ENCODE measurements at places on chromosomes 2 and 18. TPM values are rescaled to one million over a fixed set of nuclear protein-coding genes. Genes with fewer than 3 reads are reported as not detected.

- DNase-seq = no peak
These were observed 8.0 kb downstream of the ATAD2B start for GRCh38 chr2:23918837-23919489.

DNA sequence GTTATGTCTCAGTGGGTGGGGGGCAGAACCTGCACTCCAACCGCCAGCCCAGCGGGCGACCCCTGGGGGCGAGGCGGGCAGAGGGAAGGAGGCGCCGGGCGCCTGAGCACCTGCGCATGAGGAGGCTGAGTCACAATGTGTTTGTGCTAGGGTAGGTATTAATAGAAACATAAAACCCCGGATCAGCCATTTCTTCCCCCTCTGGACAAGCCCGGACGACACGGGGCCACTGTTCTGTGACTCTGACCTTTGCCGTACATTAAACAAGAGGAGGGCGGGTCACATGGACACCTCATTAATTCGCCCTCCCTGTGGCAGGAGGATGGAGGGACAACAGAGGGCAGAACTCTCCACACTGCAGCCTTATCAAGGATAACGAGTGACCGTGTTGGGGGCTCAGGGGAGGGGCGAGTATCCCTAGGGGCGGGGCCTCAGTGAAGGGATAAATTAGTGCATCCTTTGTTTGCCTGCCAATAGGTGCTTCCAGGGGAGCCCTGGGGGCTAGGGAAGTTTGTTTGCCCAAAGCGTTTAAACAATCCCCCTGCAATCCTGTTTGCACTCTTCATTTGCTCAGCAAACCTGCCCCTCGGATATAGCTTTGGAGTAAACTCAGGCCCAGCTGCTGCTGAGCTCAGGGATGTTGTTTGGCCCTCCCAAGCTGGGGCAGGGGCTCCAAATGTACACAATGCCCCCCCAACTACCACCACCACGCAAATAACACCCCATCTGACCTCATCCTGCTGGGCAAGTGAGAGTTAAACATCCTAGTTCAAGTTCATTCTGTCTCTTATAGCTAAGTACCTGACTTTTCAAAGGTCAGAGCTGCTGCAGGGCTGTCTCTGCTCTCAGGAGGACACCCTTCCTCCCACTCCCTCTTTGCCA is 171.2 kb upstream of the GLI2 start:
- no peak for DNase-seq

DNA sequence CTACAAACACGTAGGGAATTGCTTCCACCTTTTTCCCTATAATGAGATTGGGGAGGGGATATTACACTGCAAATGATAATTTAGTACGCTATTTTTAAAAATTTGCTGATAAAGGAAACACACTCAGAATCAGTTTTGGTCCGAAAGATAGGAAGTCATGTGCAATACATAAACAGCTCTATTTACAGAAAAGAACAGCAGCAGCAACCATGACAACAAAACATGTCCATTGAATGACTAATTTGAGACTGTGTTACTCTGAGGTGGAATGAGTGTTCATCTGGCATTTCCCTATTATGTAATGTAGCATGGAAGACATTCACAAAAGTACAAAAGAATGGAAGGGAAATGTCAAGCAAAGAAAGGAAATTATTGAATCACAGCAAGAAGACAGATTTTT is 337.2 kb downstream of the NBAS start:
- DNase-seq = no peak

GRCh38 chr2:67476809-67477790 is 80.0 kb downstream of the ETAA1 start:
- no peak for DNase-seq

DNA sequence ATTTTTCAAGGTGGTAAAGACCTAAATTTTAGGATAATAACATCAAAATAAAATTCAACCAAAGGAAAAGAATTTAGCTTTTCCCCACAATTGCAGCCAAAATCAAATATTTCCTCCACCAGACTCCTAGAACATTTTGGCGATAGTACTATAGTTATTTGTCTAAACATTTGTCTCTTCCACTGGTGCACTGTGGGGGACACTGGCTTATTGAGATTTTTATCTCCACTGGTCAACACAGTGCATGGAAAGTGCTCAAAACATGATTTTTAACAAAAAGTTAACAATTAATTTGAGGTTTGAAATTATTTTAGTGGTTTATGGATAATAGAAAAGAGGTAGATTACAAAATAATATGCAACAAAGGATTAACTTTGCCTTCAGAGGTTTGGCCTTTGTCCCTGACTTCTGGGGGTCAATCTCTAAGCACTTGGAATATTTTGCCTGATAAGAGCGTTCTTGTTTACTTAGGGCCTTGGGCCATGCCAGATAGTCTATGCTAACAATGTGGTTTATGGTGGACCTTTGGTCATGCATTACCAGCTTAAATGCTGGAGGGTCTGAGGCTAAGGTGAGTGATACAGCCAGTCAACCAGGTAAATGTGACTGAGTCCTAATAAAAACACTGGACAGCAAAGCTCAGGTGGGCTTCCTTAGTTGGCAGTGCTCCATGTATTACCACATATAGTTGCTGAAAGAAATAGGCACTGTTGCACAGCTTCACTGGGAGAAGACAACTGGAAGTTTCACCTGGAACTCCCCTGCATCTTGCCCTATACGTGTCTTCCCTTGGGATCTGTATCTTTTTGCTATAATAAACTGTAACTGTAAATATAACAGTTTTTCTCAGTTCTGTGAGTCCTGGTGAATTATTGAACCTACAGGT is 67.2 kb upstream of the SATB2 start:
- no peak for DNase-seq

DNA sequence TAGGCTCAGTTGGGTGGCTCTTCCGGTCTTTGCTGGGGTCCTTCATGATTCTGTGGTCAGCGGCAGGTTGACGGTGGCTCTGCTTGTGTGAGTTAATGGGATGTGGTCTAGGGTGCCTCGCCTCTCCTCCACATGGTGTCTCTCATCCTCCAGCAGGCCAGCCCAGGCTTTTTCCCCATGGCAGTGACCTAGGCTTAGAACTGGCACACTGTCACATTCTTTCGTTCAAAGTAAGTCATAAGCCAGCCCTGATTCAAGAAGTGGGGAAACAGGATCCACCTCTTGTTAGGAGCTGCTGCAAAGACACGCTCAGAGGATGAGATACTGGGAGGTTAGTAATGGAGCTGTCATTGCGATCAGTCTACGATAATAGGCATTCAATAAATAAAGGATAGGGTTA is 46.0 kb upstream of the CTIF start:
- no peak for DNase-seq

DNA sequence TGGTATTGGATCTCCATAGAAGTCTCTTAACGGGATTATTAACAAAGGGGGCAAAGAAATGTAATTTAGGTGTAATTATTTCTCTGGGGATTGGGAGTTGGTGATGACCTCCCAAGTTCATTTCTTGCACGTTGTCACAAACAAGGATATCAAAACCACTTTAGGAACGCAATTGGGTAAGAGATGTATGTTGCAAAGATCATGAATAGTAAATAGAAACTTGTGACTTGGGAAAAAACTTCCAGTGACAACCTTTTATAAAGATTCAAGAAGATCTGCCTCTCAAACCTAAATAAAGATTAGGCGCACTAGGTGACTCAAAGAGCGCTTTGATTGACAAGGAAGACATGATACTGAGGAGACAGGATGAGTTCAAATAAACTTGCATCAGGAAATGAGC is 127.8 kb upstream of the TRIB2 start:
- no peak for DNase-seq

DNA sequence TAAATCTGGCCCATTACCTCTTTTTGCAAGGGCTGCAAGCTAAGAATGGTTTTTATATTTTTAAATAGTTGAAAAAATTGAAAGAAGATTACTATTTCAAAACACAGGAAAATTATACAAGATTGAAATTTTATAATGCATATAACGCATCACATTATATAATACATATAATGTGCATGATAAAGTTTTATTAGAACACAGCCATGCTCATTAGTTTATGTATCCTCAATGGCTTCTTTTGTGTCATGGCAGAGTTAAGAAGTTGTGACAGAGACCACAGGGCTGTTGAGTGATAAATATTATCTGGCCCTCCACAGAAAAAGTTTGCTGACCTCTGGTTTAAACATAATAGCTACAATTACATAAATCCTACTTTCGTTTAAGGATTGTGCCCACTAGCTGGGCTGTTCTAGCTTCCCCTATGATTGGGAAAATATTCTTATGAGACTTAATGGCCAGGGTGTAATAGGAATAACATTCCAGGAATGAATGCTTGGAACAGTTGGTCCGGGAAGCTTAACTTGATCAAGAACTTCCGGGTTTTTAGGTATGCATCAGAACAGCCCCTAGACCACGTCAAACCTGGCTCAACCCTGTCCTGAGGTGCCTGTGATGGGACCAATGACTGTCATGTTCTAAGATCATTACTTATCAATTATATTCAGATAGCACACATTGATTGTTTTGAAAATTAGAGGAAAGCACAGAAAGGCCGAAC is 98.7 kb upstream of the LPIN2 start:
- DNase-seq = no peak

- DNase-seq = no peak
These were observed 221.1 kb downstream of the RDH14 start for GRCh38 chr2:18339326-18339725.

DNA sequence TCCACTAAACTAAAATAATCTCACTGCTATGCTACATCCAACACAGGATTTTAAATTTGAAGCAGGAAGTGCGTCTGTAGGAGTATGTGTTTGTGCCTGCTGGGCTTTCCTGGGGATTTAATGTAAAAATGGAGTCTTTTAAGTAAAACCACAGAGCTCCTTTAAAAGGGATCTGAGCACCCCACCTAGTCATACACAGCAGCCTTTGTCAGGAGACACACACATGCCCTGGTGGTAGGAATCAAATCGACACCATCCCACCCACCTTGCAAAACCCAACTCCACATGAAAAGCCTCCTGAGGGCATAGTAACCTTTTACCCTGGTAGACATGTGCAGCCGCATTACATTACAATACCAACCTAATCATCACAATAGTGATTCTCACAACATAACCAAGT is 29.1 kb downstream of the UXS1 start:
- DNase-seq = no peak

DNA sequence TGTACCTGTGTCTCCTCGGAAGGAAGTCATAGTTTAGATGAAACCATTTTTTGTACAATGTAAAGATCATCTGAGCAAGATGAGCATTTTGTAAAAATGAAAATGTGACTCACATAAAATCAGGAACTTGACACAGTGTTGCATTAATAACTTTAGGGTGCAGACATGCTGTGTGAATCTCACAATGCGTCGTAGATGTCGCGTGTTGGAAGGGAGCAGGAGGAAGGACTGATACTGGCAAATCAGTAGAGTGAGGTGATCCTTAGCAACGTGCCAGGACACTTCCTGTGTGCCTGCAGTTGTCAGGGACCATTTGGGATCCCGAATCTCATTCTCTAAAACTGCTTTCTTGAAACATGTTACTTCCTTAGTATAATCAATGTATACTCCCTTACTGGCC is 103.1 kb downstream of the SH3BP4 start:
- no peak for DNase-seq

DNA sequence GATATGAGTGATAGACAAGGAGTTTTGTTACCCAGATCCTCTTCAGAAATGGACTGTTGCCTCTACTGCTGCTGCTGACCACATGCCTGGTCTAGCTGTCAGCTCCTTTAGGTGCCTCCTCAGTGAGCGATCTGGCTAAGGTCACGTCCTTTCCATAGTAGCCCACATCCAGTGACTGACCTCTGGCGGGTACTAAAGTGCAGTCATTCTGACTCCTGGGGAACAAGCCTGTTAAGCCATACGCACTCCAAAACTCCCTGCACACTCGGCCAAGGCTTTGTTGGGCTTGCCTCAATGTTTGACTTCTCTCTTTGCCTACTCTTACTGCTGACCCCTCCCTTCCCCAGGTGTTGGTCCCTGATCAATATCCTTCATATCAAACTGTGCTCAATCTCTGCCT is 685.2 kb downstream of the IRS1 start:
- no peak for DNase-seq

- peak; percentile 77 for DNase-seq
These were observed 43.9 kb upstream of the RAB11FIP5 start for GRCh38 chr2:73156539-73157124.

DNA sequence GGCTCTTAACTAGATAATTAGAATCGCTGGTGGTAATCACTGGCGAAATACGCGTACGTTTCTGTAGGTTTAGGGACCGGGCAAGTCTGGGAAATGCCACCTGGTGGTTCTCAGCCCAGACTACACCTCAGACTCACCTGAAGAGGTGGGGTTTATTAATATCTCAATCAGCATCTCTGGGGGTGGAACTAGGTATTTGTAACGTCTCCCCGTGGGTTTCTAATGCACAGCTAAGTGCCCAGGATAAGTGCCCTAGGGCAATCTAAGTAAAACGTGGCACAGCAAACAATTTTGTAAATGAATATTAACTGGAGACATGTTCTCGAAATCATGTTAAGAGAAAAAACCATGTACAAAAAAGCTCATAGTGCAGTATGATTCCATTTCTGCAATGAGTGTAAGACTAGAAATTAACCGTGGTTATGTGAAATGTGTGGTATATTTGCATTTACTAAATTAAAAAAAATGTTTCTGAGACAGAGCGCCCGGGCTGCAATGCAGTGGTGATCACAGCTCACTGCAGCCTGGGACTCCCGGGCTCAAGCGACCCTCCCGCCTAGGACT is 760 bp upstream of the CNOT11 start:
- no peak for DNase-seq

DNA sequence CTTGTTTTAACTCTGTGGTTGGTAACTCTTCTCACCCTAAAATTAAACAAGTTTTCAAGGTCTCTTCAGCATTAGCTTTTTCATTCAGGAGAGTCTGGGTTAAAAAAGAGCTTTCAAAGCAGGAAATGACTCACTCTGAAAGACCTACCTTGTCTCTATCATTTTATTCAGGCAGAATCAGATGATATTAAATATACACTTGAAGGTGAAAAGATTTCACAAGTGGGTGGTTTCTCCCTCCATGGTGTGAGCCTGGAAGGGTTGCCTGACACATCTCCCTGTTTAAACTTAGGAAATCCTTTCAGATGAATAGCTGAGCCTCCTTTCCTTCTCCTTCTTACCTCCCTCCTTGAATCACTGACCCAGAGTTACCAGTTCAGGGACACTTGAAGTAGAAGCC is 1402.0 kb upstream of the PIK3C3 start:
- no peak for DNase-seq

GRCh38 chr2:213934560-213934959 is 476.3 kb upstream of the VWC2L start:
- no peak for DNase-seq

GRCh38 chr2:85062565-85062964 is 70.6 kb upstream of the TCF7L1 start:
- no peak for DNase-seq

- no peak for DNase-seq
These were observed 21.0 kb upstream of the ZBTB7C start for GRCh38 chr18:48430150-48430549.

DNA sequence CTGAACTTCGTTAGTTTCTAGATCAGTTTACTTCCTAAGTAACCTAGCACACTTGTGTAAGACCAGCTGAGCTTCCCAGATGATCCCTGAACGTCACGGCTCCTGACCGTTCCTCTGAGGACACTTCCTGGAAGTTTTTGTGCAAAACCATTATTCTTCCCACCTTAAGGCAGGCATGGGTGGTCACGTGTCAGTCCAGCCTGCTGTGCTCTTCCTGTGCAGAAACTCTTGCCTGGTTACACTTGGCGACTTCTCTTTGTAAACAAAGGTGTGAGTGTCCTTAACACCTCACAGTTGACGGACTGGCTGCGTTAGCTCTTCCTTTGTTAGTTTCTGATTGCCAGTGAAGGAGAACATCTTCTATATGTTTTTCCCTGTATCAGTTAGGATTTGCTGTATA is 118.3 kb downstream of the SH3RF3 start:
- peak; percentile 48 for DNase-seq

GRCh38 chr18:67845035-67845434 is 328.5 kb upstream of the DSEL start:
- no peak for DNase-seq

Gene TMEM178A
- total RNA-seq = 9.5 TPM

Gene GAL3ST2
- not detected for total RNA-seq

Gene MOB1A
- total RNA-seq = 120 TPM

Gene NCOA1
- total RNA-seq = 46.9 TPM
